Retina (tissue), 1 donor: ENCODE measurements at places on chromosomes 12 and 14.

GRCh38 chr14:58733451-58734208, 95.9 kb downstream of the DACT1 start:
- DNase-seq = no peak

DNA sequence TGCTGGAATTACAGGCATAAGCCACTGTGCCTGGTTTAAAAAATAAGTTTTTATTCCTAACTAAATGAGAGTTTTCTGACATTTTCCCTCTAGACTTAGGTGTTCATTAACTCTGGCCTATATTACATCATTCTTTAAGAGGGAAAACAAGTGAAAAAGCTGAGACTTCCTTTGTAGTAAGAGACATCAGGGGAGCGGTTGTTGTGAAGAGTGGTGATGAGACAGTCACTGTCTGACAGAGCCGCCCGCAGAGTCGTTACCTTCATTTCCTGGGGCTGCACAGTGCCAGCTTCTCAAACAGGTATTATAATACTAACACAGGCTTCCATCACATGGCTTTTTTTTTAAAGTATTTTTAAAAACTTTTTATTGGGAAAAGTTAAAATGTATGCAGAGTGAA, 19.7 kb upstream of the TDRD9 start:
- no peak for DNase-seq

DNA sequence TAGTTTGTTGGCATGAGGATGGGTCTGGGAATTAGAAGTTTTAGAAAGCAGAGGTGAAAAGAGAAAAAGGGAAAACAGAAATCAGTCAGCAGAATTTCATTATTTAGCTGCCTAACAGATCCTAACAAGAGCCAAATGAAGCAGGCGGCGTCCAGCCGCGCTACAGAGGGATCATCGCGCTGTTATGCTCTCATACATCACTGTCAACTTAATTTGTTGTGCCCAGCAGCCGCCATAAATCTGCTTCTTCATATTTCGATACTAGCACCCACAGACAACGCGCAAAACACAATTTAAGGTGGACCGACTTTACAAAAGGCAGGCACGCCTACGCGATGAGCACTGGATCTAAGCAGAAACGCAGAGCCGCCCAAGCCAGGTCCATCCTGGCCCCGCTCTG, 66.7 kb downstream of the SETD3 start:
- DNase-seq = peak; percentile 71

- DNase-seq = no peak
Observed at GRCh38 chr14:55781046-55781445, 201.0 kb downstream of the KTN1 start.

- no peak for DNase-seq
Observed at GRCh38 chr12:82458101-82458500, 99.8 kb downstream of the METTL25 start.

GRCh38 chr12:80704420-80704819, 3.0 kb upstream of the MYF6 start:
- no peak for DNase-seq

- DNase-seq = no peak
Observed at GRCh38 chr12:29739279-29739991, 44.3 kb downstream of the TMTC1 start.

- no peak for DNase-seq
Observed at GRCh38 chr12:128797119-128798118, 26.3 kb downstream of the SLC15A4 start.

DNA sequence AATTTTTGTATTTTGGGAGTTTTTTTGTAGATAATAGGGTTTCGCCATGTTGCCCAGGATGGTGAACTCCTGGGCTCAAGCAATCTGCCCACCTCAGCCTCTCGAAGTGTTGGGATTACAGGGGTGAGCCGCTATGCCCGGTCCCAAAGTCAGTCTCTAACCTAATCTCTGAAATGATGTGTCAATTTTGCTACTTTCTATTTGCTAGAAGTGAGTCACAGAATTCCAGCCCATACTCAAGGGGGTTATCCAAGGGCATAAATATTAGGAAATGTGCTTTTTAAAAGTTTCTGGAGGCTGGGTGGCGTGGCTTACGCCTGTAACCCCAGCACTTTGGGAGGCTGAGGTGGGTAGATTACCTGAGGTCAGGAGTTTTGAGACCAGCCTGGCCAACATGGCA, 40.5 kb downstream of the RESF1 start:
- DNase-seq = no peak

- no peak for DNase-seq
Observed at GRCh38 chr14:91298576-91298975, 54.1 kb upstream of the GPR68 start.

- DNase-seq = no peak
Observed at GRCh38 chr12:29730481-29730880, 53.3 kb downstream of the TMTC1 start.

GRCh38 chr12:22574921-22575320, 30.6 kb upstream of the C2CD5 start:
- DNase-seq = no peak

DNA sequence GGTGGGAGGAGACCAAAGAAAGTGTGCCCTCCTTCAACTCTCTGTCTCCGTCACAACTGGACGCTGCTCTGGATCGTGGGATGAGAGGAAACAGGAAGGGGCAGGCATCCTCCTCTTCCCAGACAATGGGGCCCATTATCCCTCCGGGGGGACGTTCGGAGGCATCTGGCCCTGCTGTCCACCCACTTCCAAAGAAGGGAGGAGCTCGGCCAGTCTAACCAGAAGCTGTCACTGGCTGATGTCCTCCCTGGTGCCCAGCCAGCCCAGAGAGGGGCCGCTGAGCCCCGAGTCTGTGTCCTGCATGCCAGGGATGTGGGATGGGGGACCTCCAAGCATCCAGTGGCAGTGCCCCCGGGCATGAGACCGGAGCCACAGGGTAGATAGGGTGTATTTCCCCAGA, 39.8 kb upstream of the MEG3 start:
- peak; percentile 28 for DNase-seq

- DNase-seq = no peak
Observed at GRCh38 chr12:12874029-12874428, 17.3 kb upstream of the GPRC5A start.

DNA sequence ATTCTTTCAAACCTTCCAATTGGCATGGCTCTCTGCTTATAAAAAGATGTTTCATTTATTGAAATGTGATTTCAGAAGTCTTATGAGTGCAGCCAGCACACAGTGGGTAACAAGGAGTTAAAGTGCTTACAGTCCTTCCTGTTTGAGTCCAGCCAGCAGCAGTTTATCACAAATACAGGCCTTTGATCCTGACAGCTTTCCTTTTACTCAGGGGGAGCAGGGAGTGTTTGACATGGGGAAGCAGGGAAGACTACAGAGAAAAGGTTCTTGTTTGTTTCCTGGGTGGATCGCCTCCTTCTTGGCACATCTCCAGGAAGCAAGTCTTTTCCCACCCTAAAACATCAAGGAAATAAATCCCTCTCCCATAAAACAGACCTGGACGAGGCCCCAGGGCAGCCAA, 216.1 kb downstream of the MSRB3 start:
- DNase-seq = no peak

- DNase-seq = peak; percentile 36
Observed at GRCh38 chr12:114673169-114673833, 10.7 kb downstream of the TBX3 start.

DNA sequence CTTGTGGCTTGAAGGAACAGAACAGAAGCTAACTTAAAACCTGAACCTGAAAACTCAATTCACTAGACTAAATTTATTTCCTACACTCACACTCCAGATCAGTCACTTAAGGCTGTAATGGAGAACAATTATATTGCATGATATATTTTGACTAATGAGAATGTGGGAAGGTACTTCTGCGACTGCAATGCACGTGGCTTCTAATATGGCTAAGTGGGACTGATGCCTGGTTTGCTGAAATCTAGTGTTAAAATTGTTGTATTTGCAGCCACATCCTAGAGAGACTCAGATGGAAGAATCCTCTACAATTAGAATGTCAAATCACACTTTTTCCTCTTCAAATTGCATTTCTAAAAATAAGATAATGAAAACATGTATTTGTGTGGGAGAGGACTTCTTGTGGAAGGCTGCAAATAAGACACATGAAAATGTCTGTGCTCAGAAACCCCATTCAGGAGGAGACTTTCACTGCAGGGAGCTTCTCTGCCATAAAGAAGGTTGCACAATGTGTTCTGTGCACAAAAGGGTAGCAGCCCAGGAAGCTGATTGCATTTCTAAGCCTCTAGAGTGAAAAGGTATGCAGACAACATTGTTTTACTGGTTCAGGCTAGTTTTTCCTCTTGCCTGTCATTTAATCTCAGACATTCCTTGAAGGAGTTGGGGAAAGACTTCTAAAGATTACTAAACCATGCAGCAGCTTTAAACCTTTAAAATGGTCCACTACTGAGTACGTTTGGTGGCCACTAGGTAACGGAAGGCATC, 224.3 kb downstream of the NEDD1 start:
- peak; percentile 29 for DNase-seq

GRCh38 chr14:92397953-92398564, 75.1 kb downstream of the SLC24A4 start:
- DNase-seq = no peak

DNA sequence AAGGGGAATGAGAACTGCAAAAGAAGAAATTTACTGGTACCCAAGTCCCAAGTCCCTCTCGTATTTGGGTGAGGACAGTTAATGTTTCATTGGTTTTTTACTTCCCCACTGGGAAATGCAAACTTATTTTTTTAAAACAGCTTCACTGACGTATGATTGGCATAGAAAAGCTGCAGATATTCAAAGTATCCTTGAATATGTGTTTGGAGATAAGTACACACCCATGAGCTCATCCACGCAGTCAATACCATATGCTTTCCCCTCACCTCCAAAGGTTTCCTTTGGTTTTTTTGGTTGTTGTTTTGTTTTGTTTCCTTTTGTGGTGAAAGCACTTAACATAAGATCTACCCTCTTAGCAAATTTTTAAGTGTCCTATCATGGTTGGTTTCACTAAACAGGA, 13.1 kb downstream of the TCTN2 start:
- no peak for DNase-seq

DNA sequence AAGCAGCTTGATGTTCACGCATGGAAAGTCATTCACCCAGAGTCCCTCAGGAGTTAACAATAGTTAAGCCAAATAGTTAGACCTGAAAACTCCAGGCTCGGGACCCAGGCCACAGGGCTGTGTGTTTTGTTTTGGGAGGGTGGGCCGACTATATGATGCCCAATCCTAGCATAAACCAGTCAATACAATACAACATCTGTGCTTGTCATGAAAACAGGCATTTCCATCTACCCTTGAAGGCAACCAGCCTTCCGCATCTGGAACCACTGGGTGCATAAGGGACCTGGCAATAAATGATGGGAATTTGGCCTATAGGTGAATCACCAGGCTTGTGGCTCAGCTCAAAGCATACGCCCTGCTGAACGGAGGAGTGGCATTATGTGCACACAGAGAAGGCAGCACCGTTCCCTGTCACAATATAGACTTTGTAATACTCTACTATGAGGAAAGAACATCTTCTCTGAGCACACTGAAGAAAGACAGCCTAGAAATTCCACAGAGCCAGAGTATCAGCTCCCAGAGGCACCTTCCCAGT, 91.0 kb upstream of the FOXN3 start:
- no peak for DNase-seq

DNA sequence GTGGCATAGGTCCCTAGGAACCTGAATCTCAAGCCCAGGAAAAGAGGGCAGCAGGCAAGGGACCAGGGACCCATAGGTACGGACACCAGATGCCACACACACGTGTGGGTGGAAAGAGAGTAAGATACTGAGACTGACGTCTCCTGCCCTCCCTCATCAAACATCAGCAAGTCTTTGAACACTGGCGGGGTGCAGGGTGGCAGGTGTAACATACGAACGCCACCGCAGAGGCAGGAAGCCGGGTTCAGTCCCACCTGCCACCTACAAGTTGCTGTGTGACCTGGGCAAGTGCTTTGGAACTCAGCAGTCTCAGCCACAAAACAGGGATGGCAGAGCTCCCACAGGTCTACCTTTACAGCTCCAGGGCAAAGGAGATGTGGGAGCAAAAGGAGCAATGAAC, 11.1 kb downstream of the ACTN1 start:
- no peak for DNase-seq
